ENCODE measurements at places on chromosomes 7 and 10. TPM values are rescaled to one million over a fixed set of nuclear protein-coding genes. Genes with fewer than 3 reads are reported as not detected.

GRCh38 chr7:95517870-95518269 is 32.1 kb downstream of the ASB4 start:
- no peak for DNase-seq

GRCh38 chr7:108307194-108307593 is 149.0 kb downstream of the NRCAM start:
- no peak for DNase-seq

DNA sequence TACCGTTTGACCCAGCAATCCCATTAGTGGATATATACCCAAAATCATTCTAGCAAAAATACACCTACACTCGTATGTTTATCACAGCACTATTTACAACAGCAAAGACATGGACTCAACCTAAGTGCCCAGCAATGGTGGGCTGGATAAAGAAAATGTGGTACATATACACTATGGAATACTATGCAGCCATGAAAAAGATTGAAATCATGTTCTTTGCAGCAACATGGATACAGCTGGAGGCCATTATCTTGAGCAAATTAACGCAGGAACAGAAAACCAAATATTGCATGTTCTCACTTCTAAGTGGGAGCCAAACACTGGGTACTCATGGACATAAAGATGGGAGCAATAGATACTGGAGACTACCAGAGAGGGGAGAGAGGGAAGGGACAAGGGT is 223.9 kb downstream of the FRMD4A start:
- no peak for DNase-seq

KLF14 gene
- total RNA-seq: not detected

CLEC2L gene
- not detected for total RNA-seq

MSS51 gene
- total RNA-seq: 2.2 TPM

GRCh38 chr10:71868192-71868697 is 17.2 kb upstream of the PSAP start:
- no peak for DNase-seq
